ENCODE measurements at places on chromosomes 2 and 18. TPM values are rescaled to one million over a fixed set of nuclear protein-coding genes. Genes with fewer than 3 reads are reported as not detected.

DNA sequence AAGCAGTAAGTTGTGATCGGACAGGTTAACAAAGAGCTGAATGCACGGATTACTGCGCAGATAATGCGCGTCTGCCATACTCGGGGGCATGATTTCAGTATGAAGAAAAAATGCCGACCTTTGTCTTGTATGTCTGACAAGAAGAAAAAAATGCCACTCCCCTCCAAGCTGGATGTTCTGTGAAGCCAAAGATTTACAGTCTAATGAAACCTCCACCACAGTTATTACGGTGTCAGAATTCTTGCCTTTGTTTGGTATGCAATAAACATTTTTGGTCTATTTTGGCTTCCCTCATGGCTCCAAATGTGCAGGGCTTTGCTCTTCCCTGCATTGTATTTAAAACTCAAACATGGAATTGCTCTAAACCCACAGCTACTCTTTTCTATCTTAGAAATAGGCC, 72.2 kb upstream of the THUMPD2 start:
- no peak for DNase-seq

DNA sequence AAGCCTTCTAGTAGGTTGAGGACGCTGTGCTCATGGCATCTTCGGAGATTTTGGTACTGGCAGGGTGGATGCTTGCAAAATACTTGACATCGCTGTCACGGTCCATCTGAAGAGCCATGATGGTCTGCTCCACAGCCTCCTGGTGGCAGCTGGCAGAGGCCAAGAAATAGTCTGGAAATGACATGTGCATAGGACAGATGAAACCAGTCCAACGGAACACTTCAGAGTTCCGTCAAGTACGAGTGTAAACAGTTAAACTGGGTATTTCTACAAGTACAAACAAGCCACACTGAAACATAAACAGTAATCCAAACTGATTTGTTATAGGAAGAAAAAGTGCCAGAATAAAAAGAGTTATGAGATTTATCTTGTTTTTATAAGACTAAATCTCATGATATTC, 66.6 kb downstream of the PPP4R1 start:
- DNase-seq: no peak

DNA sequence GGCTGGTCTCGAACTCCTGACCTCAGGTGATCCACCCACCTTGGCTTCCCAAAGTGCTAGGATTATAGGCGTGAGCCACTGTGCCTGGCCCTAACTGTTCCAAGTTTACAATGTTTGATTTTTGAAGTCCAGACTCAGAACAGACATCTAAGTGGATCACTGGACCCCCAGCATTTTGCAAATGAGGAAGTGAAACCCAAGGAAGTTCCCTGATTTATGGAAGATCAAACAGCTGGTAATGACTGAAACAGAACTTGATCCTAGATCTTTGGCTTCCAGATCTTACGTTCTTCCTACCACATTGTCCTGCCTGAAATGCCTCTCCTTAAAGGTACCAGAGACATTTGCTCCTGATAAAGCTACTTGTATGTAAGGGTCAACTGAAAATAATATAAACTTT, 58.3 kb upstream of the NCOA1 start:
- no peak for DNase-seq

The ZNF521 gene
- total RNA-seq: 120 TPM

GRCh38 chr18:62365420-62365819, 40.3 kb downstream of the TNFRSF11A start:
- no peak for DNase-seq

- DNase-seq: peak; percentile 73
Measured at GRCh38 chr2:120990451-120990871, 254.8 kb downstream of the GLI2 start.

- no peak for DNase-seq
Measured at GRCh38 chr2:68734176-68734575, 435 bp upstream of the ARHGAP25 start.

The INHBB gene
- 1.0 TPM for total RNA-seq

GRCh38 chr2:938181-939005, 12.3 kb upstream of the SNTG2 start:
- DNase-seq: no peak

The SH3RF3 gene
- 4.1 TPM for total RNA-seq

- no peak for DNase-seq
Measured at GRCh38 chr2:12965540-12966269, 249.0 kb downstream of the TRIB2 start.

DNA sequence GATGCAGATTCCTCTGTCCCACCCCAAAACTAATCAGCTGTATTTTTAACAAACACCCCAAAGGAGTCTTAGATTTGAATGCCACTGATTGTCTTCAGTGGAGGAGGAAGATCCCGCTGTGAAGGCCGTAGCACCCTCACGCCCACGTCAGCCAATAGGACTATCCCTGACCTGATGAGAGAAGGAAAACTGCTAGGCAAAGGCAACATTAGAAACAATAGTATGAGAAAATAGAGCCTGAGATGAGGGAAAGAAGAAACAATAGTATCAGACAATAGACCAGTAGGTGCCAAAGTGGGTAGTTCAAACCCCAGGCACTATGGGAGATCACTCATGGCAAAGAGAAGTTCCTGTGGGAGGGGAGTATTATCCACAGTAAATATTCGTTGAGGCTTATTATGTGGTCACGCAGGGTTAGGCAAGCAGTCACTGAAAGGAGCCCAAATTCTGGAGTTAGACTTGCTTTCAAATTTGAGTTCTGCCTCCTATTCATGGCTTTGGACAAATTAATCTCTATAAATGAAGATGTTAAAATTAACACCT, 2.8 kb downstream of the PCBP1 start:
- DNase-seq: no peak

DNA sequence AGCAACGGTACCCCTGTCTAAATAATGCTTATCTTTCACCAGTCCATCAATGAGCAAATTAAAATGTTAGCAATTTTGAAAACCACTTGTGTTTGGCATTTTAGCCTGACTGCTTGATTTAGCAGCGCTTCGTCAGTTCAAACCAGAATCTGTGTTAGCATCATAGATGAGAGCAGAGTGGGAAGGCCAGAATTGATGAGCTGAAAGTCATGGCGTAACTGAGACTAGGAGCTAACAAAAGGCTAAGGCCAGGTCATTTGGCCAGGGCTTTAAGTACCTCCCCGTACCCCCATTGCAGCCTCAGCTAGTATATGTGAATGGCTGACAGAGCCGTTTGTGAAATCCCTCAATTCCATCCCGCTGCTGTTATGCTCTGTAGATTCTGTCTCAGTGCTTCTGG, 16.0 kb downstream of the APCDD1 start:
- no peak for DNase-seq

- no peak for DNase-seq
Measured at GRCh38 chr18:40708726-40709125, 1246.3 kb upstream of the PIK3C3 start.

- no peak for DNase-seq
Measured at GRCh38 chr18:55494899-55495298, 93.1 kb downstream of the TCF4 start.

DNA sequence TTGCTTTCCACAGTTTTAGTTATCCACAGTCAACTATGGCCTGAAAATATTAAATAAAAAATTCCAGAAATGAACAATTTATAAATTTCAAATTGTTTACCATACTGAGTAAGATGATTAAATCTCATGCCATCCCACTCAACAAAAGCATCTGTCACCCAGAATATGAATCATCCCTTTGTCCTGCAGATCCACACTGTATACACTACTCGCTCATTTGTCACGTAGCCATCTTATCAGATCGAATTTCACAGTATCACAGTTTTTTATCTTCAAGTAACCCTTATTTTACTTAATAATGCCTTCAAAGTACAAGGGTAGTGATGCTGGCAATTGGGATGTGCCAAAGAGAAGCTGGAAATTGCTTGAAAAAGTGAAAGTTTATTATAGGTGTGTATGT, 291.8 kb upstream of the LRATD1 start:
- no peak for DNase-seq

The APLF gene
- total RNA-seq: 5.1 TPM

DNA sequence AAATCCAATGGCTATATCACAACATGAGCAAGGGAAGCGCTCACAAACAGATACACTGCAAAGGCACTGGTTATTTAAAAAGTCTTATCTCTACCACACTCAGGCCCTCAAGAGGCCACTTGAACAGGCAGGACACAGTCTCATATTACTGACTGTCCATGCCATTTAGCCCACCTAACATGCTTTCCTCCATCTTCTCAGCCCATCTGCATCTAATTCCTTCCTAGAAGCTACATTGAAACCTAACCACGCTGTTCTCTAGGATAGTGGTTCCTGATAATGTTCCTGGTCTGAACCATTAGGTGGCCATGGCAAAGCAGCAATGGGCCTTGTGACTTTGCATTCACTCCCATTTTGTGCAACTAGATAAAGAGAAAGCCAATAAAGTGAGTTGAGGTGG, 22.5 kb upstream of the NEB start:
- DNase-seq: no peak

The TGFA gene
- total RNA-seq: 6.8 TPM

DNA sequence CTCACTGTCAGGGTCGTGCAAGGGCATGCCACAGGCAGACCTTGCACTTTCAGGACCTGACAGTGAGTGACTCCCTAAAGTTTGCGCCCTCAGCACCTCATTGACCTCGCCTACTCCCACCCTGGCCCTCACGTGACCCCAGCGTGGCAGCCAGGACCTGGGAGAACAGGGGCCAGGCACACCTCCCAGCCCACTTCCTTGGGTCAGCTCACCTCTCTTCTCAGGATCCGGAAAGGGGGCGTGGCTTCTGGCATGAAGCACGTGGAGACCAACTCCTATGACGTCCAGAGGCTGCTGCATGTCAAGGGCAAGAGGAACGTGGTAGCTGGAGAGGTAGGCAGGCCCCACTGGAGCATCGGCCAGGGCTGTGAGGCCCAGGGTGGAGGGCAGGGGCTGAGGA, 8.8 kb downstream of the VIL1 start:
- DNase-seq: peak; percentile 30

- no peak for DNase-seq
Measured at GRCh38 chr18:21315741-21316197, 73.7 kb downstream of the GREB1L start.

The TMEM200C gene
- 0.83 TPM for total RNA-seq

The PIKFYVE gene
- total RNA-seq: 68.7 TPM

- DNase-seq: no peak
Measured at GRCh38 chr18:75214766-75215510, 4.3 kb downstream of the TSHZ1 start.

The LDLRAD4 gene
- 52.1 TPM for total RNA-seq

The TUBA4B gene
- not detected for total RNA-seq

GRCh38 chr2:56357655-56358295, 174.0 kb downstream of the CCDC85A start:
- no peak for DNase-seq

The PTH2R gene
- total RNA-seq: 0.44 TPM

The AP1S3 gene
- 12.2 TPM for total RNA-seq

GRCh38 chr2:112121682-112122254, 16.4 kb upstream of the FBLN7 start:
- DNase-seq: no peak

GRCh38 chr2:72901426-72901825, 14.2 kb downstream of the SPR start:
- DNase-seq: no peak

GRCh38 chr18:7683753-7684152, 116.6 kb downstream of the PTPRM start:
- no peak for DNase-seq

GRCh38 chr18:11387880-11388279, 221.5 kb upstream of the SLC35G4 start:
- no peak for DNase-seq

DNA sequence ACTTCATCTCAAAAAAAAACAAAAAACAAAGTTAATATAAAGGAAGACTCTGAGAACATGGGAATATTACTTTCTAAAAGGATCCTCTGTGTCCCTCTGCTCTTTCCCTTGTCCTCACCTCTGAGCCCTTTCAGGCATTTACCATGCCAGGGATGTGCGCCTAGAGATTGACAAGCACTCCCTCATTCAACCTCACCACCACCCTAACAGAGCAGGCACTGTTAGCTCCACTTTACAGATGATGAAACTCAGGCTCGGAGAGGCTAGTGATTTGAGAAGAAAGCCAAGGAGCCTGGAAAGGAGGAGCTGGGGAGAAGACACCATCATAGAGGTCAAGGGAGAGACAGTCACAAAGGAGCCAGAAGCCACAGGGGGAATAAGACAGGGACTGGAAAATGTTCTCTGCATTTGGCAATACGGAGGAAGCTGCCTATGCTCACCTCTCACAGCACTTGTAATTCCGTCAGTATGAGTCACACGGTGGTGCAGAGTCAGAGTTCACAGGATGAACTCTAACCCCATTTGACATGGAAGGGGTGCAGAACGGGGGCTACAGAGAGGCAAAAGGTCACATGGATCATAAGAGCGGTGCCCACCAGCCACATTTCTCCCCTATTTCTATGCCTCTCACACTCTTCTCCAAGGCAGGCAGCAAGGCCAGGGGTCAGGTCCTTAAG, 101.8 kb upstream of the NFU1 start:
- DNase-seq: no peak

DNA sequence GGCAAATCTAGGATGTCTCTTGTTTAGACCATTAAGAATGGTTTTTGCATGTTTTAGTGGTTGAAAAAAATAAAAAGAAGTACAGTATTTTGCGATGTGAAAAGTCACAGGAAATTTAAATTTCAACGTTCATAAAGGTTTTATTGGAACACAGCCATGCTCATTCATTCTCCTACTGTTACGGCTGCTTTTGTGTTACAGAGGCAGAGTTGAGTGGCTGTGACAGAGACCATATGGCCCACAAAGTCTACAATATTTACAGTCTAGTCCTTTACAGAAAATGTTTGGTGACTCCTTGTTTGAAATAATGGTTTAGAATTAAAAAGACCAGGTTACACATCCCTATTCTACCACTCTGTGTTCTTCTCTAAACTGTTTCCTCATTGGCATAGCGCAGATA, 48.1 kb downstream of the MYOM1 start:
- no peak for DNase-seq
